ENCODE measurements at places on chromosomes 2 and 18. TPM values are rescaled to one million over a fixed set of nuclear protein-coding genes. Genes with fewer than 3 reads are reported as not detected.

GRCh38 chr2:147450661-147451510 lies 393.9 kb upstream of the ACVR2A start:
- DNase-seq: no peak

GRCh38 chr18:41553716-41554115 lies 401.3 kb upstream of the PIK3C3 start:
- no peak for DNase-seq

DNA sequence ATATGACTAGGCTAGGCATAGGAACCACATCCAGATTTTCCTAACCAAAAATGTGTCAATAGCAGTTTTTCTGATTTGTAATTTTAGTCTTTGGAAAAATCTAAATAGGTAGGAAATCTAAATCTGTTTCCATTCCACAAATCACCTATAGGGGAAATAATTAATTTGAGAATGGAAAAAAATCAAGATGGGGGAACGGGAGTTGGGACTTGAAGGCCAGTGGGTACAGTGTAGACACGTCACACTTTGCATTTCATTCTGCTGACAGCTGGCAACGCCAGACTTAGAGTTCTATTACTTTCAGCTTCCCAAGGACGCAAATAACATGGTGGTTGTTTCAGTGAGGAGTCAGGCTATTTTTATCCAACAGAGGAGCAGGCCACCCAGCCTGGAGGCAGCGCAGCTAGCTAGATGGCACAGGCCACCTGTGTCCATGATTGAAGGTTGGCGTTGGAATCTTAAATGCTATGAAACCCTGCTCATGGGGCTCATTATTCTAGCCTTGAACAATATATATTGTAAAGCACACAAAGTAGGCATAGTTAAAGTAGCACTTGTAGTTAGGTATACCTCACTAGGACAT lies 23.4 kb downstream of the HNRNPA3 start:
- no peak for DNase-seq

- DNase-seq: no peak
Observed at GRCh38 chr18:42011053-42011452, 56.0 kb downstream of the PIK3C3 start.

DNA sequence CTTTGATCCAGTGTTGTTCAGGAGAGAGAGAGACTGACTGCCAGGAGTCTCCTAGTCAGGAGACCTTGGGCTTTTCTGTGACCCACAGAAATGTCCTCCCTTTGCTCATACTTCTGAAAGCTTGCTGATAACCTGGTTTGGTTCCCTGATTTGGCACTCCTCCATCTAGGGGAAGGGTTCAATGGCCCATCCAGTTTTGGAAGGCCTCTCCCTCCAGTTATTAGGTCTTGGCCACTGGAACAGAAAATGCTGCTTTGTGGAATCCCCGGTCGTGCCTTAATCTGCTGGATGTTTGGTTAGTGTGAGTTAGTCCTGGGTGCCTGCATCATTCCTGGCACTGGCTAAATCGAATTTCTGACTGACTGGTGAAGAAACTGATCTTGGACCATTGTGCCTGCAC lies 35.7 kb downstream of the KDM3A start:
- no peak for DNase-seq

GRCh38 chr2:118918017-118918416 lies 24.0 kb upstream of the MARCO start:
- no peak for DNase-seq

The STRN gene
- 14.8 TPM for total RNA-seq

The TRIM54 gene
- total RNA-seq: 0.13 TPM

Measured in HT1080 (cell line).